ENCODE measurements at places on chromosomes 2 and 18.
A peak's percentile ranks its signal among the peaks of the same experiment; 100 is the strongest.

GRCh38 chr2:173249661-173250641, 104.7 kb upstream of the CDCA7 start:
- no peak for DNase-seq

GRCh38 chr2:67522148-67522547, 125.0 kb downstream of the ETAA1 start:
- no peak for DNase-seq

DNA sequence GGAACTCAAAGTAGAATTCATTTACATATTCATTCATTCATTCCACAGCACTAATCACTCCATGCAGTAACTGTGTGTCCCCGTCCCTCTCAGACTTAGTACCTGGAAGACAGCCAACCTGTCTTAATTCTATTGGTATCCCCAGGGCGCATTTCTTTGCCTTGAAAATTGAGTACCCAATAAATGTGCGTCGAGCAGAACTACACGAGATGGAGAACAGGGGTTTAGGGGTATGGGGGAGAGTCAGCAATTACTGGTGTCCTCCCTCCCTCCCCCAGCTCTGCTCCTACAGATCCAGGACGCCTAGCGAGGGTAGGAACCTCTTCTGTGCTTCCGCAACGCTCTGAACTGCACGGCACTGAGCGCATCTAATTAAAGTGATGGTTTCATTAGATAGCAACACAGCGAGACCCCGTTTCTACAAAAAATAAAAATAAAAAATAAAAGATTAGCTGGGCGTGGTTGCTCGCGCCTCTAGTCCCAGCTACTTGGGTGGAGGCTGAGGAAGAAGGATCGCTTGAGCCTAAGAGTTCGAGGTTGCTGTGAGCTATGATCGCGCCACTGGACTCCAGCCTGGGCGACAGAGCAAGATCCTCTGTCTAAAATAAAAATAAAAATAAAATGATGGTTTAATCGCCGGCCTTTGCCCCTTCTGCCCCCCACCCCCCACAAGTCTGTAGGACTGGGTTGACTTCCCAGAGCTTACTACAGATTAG, 614 bp upstream of the FKBP1B start:
- no peak for DNase-seq

DNA sequence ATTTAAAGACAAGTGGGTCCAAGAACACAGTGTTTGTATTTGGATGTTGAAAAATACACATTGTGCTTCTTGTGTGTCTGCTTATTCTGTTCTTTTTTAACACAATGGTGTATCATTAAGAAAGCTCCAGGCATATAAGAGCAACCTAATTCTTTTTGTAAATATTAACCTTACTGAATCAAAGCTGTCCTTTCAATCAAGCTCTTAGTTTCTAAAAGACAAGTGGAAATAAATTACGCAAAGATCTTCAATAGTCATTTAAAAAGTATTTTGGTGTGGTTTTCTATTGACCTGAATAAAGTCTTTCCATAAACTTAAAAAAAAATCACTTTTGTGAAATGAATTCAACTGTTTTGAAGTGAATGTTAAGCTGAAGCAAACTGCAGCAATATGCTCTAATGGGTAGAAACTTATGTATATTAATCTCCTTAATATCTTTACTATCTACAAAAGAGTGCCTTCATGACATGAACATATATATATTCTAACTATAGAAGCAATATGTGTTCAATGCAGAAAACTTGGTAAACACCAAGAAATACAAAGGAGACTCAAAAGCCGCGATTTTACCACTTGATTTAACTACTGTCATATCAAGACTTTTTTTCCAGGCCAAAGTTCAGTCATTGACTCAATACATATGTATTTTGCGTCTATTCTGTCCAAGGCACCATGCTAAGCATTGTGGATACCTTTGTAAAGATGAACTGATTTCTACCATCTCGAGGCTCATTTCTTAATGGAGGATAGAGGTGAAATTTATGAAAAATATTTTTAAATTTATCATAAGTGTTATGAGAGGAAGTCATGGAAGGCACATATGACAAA, 97.7 kb downstream of the ARHGAP15 start:
- no peak for DNase-seq

DNA sequence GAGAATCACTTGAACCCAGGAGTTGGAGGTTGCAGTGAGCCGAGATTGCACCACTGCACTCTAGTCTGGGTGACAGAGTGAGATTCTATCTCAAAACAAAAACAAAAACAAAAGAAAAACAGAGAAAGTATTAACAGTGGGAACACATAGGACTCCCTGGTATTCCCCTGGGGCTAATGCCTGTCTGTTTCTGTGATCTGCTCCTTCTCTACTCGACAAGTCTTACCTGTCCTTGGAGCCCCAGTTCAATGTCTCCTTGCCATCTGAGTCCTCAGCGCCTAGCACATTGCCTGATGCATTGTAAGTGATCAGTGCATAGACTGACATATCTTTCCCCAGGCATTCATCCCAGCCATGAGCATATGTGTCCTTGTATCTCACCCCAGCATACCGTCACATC, 85.8 kb downstream of the ASAP2 start:
- no peak for DNase-seq

DNA sequence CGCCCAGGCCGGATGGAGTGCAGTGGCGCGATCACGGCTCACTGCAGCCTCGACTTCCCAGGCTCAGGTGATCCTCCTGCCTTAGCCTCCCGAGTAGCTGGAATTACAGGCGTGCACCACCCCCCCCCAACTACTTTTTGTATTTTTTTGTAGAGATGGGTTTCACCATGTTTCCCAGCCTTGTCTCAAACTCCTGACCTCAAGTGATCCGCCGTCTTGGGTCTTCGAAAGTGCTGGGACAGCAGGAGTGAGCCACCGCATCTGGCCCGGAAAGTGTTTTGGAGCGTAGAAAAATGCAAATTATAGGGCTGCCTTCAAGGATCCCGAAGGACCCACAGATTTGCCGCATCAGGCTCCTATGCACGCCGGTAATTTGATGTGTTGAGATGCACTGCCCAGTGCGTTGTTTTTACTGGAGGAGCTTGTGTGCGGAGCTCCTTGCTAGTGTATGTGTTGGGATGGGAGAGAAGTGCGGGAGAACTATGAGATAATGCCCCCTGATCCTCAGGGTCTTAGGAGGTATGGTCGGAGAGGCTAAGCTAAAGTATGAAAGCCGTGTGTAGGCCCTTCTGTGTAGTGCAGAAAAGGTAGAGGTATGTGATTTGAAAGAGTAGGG, 1.2 kb upstream of the CLASP1 start:
- DNase-seq: no peak

GRCh38 chr2:71699428-71699827, 246.1 kb downstream of the DYSF start:
- no peak for DNase-seq

GRCh38 chr2:57141269-57141668, 905.3 kb upstream of the VRK2 start:
- no peak for DNase-seq

DNA sequence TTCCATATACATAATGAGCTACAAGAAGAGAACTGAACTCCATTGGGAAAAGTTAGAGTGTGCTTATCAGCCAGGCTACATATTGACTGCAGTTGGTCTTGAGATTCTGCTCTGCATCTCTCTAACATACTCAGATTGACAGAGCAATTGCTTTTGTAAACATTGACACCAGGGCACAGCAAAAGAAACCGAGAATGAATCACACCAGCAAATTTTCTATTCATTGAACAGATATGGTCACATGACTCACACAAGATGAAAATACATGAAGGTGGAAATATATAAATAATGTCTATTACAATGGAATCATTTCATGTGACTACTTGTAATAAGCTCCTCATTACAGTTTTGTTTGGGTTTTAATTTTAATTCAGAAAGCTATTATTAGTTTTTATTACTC, 691.9 kb upstream of the TMEFF2 start:
- DNase-seq: no peak

- DNase-seq: no peak
Measured at GRCh38 chr18:9933865-9934264, 20.0 kb downstream of the VAPA start.

GRCh38 chr2:181054843-181055242, 74.4 kb downstream of the UBE2E3 start:
- DNase-seq: no peak

- DNase-seq: no peak
Measured at GRCh38 chr2:186584053-186584452, 5.8 kb upstream of the ITGAV start.

DNA sequence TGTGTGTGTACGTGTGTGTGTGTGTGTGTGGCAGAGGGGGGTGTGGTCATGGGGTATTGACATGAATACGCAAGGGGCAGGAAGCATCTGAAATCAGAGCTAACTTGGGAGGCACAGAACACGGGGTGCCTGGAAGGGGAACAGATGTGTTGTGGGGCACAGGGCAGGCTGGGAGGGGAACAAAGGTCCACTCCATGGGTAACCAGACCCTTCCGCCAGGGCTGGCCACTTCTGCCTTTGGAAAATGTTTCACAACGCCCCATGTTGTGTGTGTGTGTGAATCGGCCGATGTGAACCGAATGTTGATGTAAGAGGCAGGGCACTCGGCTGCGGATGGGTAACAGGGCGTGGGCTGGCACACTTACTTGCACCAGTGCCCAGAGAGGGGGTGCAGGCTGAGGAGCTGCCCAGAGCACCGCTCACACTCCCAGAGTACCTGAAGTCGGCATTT, at the start of gene SLC11A1:
TSS of gene SLC11A1 (plus strand) at position 358 of the 451 bp plus-strand sequence. CDS start 96 bp downstream, outside the sequence.
- no peak for DNase-seq

GRCh38 chr2:144477957-144478311, 42.0 kb downstream of the ZEB2 start:
- no peak for DNase-seq

DNA sequence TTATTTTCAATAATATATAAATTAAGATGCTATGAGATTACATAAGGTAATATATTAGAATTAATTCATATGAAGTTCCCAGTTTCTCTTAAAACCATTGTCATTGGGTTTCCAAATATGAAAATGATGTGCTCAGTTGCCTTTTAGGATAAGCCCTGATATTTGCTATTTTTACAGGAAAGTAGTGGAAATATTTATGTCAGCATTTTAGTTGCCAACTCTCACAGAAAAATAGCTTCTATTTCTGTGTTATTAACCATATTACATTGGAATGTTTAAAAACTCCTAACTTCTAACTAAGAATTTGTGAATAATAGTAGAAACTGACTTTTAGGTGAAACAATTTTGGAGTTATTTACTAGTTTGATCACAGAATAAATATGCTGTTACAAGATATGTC, 74.0 kb downstream of the TMX3 start:
- DNase-seq: no peak

DNA sequence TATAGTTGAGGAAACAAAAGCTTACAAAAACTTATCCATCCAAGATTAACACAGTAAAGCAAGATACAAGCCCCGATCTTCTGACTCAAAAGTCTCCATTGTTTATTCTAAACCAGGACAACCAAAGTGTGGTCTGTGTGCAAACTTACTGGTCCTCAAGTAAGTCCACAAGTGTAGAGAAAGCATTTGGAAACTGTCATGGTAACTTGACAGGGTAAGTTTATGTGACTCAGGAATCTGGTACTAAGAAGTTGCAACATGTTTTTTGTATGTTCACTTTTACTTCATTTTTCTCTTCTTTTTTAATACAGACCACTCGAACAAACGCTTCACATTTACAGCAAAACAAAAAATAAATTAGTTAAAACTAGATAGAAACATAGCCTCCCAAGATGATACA, 9.4 kb downstream of the MBD2 start:
- no peak for DNase-seq

GRCh38 chr2:240840435-240841060, 20.5 kb upstream of the KIF1A start:
- DNase-seq: no peak

- DNase-seq: no peak
Measured at GRCh38 chr2:17583166-17583565, 42.7 kb downstream of the VSNL1 start.

GRCh38 chr2:122389694-122390093, 634.2 kb downstream of the TSN start:
- no peak for DNase-seq

- DNase-seq: no peak
Measured at GRCh38 chr2:205017912-205018311, 472.6 kb downstream of the PARD3B start.

- no peak for DNase-seq
Measured at GRCh38 chr18:33745151-33745795, 167.3 kb downstream of the ASXL3 start.

DNA sequence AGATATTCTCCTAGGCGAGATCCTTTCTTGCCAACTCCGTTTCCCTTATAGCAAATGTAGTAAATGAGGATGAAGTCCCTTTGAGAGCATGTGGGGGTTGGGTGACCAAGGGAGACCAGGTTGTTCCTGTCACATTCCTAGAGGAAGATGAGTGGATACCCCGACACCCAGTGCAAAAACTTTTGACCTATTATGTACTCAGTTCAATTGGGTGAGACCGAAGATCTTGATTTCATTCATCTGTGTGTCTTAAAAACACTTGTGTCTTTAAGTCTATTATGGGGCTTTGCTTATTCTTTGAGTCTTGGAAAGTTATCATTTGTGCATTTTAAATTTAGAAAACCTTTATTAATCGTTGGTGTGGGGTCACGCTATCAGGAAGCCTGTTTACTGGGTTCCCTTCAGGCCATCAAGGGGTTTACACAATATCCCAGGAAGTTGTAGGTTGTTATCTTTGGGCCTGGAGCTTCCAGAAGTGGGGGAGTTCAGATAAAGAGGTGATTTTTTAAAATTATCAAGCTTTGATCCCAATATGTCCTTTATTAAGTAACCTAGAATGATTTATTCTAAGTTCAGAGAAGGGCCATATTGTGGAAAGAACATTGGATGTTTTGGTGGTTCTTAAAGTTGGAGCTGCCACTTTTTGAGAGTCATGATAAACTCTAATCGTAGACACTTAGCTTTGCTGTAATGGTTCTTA, 2.8 kb downstream of the RHOB start:
- DNase-seq: no peak

DNA sequence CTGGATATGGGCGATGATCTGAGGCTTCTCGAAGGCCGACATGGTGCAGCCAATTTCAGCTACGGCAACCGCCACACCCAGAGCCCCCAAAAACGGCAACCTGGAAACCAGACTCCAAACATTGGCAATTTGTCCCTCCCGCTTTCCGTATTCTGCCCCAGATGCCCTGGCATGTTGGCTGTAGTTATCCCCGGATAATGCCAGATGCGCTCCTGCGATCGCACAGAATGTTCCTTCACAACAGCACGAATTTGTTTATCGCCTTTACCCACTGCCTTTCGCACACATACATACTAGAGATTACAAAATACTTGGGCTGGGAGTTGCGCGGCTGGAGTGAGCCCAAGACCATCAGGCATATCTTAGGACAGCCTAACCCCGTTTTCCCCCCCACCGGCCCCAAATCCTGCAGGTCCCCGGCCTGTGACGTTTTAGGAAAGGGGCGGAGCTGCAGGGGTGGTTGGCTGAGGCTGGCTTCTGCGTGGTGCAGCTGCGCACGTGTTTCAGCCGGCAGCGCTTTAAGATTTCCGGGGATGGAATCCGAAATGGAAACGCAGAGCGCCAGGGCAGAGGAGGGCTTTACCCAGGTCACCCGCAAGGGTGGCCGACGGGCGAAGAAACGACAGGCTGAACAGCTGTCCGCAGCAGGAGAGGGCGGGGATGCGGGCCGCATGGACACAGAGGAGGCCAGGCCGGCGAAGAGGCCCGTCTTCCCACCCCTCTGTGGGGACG, at the start of gene PNO1:
TSS of gene PNO1 (plus strand) at position 487 of the 732 bp plus-strand sequence. CDS start at position 534, 47 bp downstream.
- peak; percentile 96 for DNase-seq

GRCh38 chr2:186991766-186992417, 142.9 kb upstream of the ZSWIM2 start:
- DNase-seq: no peak
